NCI-H1417 treated with DMSO at 0.1 percent for 48 hours (cell line): ENCODE measurements at places on chromosomes 11 and 22.

- DNase-seq: no peak
Observed at GRCh38 chr11:1959786-1960185, 12.7 kb downstream of the MRPL23 start.

- DNase-seq: no peak
Observed at GRCh38 chr11:68818181-68818580, 23.5 kb downstream of the CPT1A start.

DNA sequence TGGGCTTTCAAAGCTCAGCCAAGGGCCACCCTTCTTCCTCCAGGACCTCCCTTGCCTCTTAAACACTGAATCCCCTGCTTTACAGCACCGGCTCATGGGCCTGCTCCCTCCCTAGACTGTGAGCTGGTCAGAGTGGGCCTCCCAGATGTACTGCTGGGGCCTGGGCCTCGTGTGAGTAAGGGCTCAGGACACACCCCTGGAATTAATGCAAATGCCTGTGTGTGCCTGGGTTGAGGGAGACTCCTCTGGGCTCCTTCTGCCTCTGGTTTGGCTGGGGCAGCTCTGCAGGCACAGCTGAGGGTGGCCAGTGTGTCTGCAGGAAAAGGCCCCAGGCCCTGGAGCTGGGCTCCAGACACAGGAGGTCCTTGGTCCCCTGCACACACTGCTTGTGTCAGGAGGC, 24.2 kb downstream of the ALX4 start:
- DNase-seq: no peak

DNA sequence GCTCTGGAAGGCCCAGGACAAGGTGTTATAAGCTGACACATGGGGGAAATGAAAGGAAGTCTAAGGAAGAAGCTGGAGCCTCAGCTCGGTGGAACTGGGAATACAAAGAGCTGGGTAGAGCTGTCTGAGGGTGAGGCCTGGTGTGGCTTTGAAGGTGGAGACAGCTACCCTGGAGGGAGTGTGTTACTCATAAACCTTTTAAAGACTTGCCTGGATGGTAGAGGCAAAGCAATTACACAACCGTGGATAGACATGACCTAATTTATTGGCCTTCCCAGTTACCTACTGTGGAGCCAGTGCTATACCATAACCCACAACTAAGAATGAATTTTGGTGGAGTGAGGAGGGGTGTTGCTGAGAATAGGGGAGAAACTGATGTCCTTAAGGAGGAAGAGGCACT, 22.6 kb downstream of the EXPH5 start:
- no peak for DNase-seq

- DNase-seq: no peak
Observed at GRCh38 chr22:31556627-31557203, 60.4 kb downstream of the SFI1 start.

DNA sequence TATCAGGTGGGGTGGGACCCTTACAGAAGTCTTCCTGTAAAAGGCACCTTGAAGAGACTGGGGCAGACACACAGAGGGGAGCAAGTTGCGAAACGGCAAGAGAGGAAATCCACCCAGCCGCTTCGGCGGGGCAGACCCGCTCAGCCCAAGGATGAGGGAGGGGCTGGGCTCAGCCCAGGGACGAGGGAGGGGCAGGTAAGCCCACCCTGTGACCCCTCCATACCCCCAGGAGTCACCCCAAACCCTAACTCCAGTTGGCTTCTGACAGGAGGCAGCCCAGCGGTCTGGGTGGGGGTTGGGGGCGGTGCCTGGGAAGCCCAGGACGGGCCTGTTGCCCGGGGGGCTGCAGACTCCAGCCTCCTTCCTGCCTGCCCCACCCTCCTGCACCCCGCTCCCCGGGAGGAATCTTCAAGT, 965 bp downstream of the OSBPL5 start:
- DNase-seq: no peak

- DNase-seq: no peak
Observed at GRCh38 chr11:1228101-1228821, 5.4 kb downstream of the MUC5B start.
